Putamen (tissue), 1 donor: ENCODE measurements at places on chromosomes 3 and 15.

DNA sequence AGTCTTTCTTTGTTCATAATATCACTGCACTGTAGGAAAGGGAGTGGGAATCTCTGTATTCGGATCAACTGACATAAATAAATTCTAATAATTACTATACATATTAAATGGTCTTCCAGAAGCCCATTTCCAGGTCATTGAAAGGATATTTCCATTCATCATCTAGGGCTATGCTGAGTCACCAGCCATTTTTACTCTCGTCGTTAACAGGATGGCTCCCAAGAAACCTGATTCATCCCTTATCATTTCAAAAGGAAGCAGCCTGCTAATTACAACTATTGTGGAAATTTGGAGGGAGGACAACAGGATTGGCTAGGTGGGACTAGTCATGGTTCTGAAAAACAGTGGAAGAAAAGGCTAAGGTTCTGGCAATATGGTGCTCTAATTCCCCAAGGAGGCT is 13.6 kb downstream of the GMNC start:
- no peak for DNase-seq

- DNase-seq, result no peak
Measured at GRCh38 chr3:16059711-16060357, 114.6 kb upstream of the GALNT15 start.

DNA sequence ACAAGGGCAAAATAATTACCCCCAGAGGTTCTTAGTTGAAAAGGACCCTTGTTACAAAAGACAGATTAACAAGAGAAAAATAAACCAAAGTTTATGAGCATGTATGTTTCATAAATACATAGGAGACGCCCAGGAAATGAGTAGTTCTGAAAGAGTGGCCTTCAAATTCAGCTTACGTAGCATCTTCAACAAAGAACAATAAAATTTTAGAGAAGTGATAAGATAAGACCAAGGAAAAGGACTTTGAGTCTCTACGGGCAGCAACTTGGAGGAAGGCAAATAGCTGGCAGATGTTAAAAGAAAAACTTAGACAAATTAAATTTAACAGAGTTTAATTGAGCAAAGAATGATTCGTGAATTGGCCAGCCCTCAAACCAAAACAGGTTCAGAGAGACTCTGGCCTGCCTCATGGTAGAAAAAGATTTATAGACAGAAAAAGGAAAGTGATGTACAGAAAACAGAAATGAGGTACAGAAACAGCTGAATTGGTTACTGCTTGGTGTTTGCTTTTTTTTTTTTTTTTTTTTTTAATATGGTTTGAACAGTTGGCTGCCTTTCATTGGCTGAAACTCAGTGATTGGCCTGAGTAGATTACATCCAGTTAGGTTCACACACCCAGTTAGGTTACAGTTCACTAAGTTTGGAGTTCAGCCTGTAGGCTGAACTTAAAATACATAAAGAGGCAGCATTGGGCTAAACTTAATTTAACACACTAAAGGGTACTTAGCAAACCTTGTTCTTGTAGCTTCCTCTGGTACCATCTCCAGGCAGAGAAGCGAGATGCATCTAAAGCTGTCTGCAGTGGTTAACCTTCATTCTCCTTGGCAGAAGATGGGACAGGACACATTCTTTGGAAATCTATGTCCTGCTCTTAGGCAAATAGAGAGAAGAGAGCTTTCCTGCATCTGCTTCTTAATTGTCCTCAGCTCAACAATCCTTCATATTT is 23.2 kb downstream of the C2CD4B start:
- no peak for DNase-seq

- no peak for DNase-seq
Measured at GRCh38 chr3:65356331-65357248, 668.8 kb upstream of the ADAMTS9 start.

DNA sequence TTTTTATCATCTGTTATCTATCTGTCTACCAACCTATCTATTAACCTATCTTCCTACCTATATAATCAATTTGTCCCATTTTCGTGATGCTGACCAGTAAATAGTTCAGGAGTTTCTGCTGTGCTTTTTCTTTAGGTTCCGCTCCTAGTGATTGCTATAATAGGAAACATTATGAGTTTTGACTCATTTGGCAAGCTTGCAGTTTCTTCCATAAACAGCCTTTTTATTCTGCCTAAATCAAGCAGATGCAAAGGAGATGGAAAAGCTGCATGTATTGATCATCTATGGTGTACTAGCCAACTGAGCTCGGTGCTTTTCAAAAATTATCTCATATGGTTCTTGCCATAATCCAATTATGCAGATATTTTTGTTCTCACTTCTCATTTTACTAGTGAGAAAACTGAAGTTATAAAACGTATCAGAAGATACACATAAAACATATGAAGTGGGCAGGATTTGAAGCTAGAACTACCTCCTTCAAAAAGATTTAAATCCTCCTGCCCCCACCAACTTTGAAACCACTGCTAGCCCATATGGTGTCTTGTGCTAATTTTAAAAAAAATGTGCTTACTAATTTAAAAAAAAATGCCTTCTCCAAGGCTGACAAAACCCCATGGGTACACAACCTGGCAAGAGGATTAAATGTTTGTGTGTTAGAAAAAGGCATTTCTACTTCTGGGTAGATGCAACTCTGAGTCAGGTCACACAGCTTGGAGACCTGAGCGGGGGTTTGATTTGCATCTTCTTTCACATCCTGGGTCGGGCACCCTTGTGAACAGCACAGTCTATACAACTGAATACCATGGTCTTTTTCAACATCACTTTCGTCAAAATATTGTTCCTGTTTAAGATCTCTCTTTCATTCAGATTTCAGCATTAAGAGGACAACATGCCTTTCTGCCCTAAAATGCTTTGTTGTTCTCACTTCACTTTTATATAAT is 267.0 kb downstream of the CHL1 start:
- no peak for DNase-seq

DNA sequence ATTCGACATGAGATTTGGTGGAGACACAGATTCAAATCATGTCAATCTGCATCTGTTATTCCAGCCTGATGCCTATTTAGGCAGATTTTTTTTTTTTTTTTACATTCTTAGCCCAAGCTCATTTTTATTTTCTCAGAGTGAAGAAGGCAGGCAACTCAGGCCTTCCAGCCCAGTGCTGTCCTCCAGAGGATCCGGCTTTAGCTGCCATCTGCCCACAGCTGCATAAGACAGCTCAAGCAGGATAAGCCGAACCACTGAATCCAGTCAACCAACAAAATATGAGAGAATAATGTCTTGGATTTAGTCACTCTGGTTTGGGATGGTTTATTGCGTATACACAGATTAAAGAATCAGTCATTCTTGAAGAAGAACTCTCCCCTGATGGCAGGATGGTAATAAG is 19.9 kb upstream of the COLQ start:
- no peak for DNase-seq

DNA sequence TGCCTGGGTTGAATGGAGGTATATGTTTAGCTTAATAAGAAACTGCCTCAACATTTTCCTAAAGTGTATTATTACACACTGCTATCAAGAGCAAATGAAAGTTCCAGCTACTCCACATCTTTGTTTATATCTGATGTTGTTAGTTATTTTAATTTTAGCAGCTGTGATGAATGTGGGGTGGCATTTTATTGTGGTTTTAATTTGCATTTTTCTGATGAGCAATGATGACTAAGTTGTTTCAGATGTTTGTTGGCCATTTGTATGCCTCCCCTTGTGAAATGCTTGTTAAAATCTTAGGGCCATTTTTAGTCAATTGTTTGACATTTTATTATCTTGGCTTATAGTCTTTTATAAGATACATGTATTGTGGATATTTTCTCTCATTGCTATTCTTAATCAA is 260.4 kb upstream of the SLCO3A1 start:
- DNase-seq, result no peak

DNA sequence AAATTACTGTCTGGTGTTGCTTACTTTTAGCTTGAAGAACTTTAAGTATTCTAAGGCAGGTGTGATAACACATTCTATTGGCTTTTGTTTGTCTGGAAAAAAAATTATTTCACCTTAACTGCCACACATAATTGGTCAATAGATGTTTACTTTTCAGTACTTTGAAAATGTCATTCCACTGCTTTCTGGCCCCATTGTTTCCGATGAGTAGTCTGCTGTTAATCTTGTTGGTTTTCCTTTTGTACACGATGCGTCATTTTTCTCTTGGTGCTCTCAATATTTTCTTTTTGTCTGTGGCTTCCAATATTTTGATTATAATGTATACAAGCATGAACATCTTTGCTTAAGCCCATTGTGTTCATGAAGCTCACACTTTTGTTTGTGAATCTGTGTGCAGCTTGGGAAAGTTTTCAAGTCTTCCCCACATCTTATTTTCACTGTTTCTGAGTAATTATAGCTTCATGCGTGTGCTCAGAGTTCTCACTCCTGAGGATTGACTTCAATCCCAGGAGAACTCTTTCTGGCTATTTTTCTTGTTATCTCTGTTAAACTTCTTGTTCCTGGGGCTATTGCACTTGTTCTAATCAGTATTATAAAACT is 664.7 kb downstream of the IGSF11 start:
- DNase-seq, result no peak

GRCh38 chr3:59882746-59883145 is 832.9 kb upstream of the CFAP20DC start:
- no peak for DNase-seq

GRCh38 chr3:17939157-17939556 is 196.7 kb upstream of the TBC1D5 start:
- DNase-seq, result no peak

- no peak for DNase-seq
Measured at GRCh38 chr3:41464401-41464800, 265.1 kb downstream of the CTNNB1 start.

- DNase-seq, result no peak
Measured at GRCh38 chr3:101671014-101671413, 5.9 kb downstream of the ZBTB11 start.

GRCh38 chr15:85388566-85389305 is 8.3 kb downstream of the AKAP13 start:
- DNase-seq, result no peak

DNA sequence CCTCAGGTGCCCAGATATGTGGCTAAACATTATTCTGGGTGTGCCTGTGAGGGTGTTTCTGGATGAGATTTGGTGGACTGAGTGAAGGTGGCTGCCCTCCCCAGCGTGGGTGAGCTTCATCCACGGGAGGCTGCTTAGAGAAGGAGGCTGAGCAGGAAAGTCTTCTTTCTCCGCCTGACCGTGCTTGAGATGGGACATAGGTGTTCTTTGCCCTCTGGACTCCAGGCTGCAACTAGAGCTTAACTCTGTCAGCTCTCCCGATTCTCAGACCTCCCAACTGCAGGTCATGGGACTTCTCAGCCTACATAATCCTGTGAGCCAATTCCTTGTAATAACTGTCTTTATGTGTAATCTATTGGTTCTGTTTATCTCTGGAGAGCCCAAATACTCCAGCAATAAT is 34.1 kb downstream of the RAB7A start:
- DNase-seq, result no peak

GRCh38 chr3:57659004-57659673 is 33.7 kb downstream of the DENND6A start:
- DNase-seq, result no peak

- DNase-seq, result no peak
Measured at GRCh38 chr3:78201091-78201490, 1161.2 kb downstream of the ROBO2 start.

DNA sequence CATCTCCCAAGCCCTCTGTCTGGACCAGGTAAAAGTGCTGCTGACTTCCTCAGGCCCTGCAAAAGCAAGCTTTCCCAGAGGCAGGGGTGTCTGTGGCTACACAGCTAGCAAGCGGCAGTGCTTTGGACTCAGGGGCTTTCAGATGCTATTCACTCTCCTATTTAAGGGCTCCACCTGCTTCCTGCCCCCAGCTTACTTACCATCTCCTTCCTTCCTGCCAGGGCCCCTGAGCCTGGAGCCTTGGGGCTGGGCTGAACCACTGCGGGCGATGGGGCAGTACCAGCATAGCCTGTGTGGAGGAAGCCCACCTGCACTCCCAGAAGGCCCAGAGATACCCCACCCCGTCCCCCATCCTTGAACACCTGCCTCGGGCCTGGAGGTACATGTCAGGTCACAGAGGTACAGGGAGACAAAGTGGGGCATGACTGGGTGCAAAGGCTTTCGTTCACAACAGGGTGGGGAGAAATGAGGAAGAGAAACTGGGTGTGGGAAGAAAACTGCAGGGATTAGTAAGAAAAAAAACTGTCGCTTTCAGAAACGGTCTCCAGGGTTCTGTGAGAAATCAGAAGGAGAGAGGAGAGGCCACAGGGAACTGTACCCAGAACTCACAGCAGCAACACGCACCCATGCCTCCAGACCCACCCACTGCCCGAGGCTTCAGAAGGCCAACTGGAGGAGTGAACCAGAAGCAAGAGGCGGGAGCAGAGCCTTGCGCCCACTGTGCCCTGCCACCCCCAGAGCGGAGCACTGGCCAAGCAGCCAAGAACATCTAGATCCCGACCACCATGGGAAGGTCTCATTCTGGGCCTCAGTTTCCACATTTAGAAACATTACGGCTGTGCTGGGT is 49.5 kb downstream of the CCDC12 start:
- DNase-seq, result no peak
